Activated naive CD4-positive, alpha-beta T cell treated with anti-CD3 and anti-CD28 coated beads, Interleukin-2, amount 50 U/mL, for 16 hours (primary cell): ENCODE measurements at places on chromosomes 2 and 18.

DNA sequence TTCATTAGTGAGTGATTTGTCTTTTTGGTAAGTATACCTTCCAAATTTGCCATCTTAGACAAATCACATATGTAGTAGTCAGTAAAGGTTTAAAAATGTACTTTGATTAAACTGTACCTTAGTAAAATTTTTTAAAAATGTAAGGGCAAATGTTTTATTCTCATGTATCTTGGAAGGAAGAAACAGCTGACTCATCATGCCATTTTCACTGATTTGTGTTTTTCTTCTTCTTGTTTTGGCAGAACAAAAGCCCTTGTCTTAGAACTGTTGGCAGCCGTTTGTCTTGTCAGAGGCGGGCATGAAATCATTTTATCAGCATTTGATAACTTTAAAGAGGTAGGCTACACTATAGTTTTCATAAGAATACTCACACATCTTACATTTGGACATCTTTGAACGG, 136.5 kb downstream of the PRPF40A start:
- DNase-seq, result no peak

- DNase-seq, result no peak
Observed at GRCh38 chr18:59423259-59423658, 64.2 kb upstream of the LMAN1 start.

GRCh38 chr2:70922235-70923234, 13.2 kb upstream of the ATP6V1B1 start:
- DNase-seq, result no peak

- DNase-seq, result no peak
Observed at GRCh38 chr2:85213404-85213803, 80.2 kb downstream of the TCF7L1 start.

- DNase-seq, result no peak
Observed at GRCh38 chr2:75018162-75018561, 59.7 kb downstream of the POLE4 start.

DNA sequence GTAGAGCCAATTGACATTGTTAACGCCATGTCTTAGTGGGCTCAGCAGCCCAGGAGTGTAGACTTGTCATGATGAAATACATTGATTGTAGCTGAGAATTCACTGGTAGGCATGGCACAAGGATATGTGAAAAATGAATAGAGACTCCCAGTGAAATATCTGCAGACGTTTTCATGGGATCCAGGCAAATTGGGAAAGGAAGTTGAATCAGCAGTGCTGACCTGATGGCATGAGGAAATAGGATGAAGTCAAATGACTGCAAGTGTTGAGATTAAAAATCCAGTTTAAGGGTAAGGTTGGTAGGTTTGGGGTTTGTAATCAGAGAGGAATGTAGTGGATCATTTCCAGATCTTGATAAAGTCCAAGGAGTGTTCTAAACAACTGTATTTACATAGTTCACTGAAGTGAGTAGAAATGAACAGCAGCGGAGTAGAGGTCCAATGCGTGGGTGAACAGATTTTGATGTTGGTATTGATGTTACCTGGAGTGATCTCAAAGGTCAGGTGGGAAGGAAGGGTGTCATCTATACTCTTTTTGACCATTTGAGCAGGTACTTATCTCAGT, 24.6 kb downstream of the INSIG2 start:
- no peak for DNase-seq

DNA sequence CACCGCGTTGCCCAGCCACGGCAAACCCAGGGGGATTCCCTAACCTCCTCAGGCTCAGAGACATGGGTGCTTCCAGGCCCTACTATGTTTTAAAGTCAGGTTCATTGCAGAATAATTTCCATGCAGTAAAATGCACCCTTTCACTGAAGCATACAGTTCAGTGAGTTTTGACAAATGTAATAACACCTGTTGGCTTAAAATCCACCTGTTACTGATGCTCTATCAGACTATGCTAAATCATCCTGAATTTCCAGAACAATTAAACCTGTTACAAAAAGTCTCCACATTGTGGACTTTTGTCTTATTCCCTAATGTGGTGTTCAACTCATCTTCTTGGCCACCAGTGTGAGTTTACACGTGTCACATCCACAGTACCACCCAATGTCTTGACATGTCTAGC, 147.0 kb upstream of the ACAA2 start:
- no peak for DNase-seq

DNA sequence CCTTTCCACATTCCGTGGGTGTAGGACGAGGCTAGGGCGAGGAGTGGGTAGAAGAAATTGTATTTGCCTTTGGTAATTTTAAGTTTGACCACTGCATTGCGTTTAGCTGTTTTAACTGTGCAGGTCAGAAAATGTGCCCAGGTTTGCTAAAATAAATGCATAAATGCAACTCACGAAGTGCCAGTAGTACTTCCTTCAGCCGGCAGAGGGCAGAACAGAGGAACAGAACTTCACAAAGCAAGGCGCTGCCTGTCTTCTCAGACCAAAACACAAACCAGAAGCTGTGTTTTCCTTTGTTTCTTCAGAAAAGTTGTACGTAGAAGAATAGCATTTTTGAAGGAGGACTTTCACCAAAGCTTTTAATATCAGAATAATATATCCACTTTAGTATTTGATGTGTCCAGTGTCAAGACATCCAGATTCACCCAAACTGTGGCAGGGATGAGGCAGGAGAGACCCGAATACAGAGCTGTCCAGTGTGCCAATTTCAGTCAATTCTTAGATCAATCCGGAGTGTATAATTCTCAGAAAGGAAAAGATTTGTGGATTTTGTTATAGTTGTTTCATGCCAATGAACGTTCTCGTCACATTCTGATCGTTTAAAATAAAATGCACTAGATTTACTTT, 348.6 kb downstream of the DLGAP1 start:
- DNase-seq, result peak; percentile 58

GRCh38 chr2:234864506-234864905, 87.3 kb upstream of the SH3BP4 start:
- DNase-seq, result no peak

GRCh38 chr2:10161961-10162441, 39.5 kb downstream of the RRM2 start:
- DNase-seq, result no peak

GRCh38 chr2:206981086-206981674, 41.9 kb downstream of the CPO start:
- DNase-seq, result no peak

DNA sequence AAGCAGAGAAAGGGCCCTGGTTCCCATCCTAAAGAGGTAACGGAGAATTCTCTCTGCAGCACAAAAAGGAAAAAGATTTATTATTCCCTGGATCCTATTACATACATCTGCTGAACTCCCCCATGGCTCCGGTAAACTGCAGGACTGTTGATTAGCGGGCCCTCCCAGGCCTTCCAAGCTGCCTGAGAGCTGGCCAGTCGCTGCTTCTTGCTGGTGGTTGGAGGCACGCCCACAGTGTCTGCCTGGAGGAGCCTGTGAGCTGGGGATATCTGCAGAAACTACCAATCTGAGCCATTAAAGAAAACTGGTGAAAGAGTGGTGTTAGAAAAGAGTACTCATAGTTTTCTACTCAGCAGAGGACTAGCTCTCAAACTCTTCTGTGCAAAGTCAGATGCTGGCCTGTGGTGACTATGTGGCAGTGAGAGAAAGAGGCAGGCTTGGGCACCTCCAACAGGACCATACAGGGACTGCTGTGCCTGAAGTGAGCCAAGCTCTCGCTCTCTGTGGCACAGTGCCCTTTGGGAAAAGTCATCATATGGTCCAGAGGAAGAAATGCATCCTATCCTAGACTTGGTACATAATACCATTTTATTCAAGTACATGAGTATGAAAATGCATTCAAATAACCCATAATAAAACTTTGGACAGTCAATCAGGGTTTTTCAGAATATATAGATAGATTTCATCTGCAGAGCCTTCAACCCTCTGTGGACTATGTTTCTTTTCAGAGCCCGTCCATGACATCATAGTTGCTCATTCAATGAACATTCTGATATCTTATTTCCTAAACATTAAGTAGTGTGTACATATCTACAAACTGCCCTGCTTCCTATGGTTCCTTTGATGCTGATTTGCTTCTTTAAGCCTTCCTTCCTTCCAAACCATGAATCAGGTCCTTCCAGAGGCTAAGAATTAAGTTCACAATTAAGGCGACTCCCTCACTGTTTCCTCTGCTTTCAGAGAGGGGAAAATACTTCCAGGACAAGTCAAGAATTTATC, 242.0 kb upstream of the LYPD1 start:
- no peak for DNase-seq

DNA sequence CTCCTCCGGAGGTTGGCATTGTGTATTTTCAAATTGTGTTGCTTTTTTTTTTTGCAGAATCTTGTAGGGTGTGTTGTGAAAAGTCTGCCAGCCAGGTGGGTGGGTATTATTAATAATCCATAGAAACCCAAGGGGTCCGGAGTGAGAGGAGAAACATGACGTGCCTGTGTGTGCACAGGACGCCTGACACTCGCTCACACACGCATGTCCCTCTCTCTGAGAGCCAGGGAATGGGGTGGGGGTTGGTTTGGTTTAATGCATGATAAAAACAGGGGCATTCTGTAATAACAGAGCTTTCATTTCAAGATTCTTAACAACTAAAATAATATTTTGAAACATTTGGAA, 224.8 kb downstream of the FAM210A start:
- no peak for DNase-seq

DNA sequence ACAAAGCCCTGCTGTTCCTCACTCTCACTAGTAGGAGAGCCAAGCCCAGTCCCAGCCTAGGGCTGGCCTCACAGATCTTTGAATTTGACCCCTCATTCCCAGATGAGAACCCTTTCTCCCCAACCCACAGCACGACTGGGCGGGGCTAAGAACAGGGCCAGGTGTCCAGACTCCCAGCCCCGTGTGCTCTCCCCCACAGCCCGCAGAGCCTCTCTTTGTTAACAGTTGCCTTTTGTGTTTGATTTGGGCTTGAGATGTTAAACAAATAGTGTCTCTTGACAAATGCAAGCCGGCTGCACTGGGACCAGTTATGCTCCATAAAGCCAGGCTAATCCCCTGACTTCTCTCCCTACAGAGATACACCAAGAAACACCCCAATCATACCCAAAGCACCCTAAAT, 4.7 kb upstream of the KCNK3 start:
- no peak for DNase-seq

GRCh38 chr18:2917259-2918047, 70.6 kb downstream of the EMILIN2 start:
- no peak for DNase-seq

DNA sequence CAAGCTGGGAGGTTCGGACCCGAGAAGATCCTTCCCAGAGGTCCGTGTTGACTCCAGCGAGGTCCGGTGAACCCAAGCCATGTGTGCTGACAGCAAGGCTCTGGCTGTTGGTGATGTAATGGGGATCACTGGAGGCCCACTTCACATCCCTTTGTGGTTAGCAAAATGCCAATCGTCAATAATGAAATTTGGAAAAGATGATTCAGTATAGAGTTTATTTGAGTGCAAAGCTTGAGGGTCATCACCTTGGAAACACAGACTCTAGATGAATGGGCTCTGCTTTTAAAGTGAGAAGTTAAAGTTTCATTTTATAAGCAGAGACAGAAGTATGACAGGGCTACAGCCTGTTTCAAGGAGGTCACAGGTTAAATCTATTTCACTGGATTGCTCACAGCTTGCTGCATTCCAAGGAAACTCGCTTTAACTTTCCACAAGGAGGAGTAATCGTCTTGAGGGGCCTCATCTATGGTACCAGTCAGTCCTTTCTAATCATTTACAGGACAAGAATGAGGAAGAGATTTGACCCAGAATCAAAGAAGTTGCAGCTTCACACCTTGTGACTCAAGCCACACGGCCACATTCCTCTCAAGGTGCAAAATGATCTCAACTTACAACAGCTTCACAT, 140.5 kb downstream of the TPO start:
- no peak for DNase-seq

DNA sequence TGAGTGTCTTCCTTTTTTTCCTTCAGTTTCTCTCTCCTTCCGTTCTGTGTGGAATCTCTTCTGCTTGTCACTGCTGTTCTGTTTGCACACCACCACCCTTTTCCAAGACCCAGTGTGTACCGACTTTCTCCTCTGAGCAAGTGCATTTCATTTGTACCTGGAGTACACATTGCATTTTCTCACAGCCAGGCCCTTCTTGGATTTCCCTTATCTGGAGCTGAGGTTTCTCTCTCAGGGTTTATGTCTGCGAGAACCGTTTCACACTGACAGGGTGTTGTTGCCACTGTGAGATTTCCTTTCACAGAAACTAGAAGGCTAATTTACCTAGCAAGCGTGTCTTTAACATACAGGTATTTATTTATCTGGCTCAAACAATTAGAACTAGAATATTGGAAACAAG, 26.2 kb downstream of the NCOA1 start:
- DNase-seq, result no peak

- DNase-seq, result no peak
Observed at GRCh38 chr2:107303964-107304363, 418.0 kb upstream of the ST6GAL2 start.

GRCh38 chr18:69944436-69944835, 3.2 kb downstream of the CD226 start:
- DNase-seq, result no peak

- DNase-seq, result no peak
Observed at GRCh38 chr2:179909845-179910734, 48.7 kb upstream of the ZNF385B start.

DNA sequence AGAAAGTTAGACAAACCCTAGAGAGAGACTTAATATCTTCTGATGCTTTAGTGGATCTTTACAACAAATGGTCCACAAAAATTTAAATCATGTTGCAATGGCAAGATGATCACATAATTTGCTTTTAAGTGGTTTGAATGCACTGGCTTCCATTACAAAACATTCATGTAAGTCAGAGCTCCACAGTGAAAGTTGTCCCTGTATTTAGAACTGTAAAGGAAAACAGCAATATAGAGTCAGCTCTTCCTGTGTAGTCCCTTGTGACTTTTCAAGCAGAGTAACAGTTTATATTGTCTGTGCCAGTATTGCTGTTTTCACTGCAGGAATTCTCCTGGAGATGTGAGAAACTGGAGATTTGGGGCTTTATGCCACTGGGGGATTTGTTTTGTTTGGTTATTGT, 77.7 kb downstream of the MEIS1 start:
- no peak for DNase-seq

DNA sequence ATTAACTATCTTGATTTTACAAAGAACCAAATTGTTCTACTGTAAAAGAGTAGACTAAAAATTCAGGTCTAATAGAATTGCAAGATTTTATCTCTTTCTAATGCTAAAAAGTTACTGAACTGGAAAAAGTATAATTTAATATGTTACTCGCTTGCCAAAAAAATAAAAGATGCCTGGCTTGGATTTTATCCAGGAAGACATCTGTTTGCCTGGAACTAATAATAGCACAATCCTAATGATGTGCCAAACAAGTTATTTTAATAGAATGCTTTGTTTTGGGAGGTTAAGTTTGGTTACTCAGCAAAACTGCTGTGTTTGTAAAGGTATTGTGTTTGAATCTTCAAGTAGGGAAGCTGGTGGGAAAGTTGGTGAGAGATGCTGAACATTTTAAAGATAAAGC, 19.4 kb upstream of the ZSWIM2 start:
- no peak for DNase-seq

DNA sequence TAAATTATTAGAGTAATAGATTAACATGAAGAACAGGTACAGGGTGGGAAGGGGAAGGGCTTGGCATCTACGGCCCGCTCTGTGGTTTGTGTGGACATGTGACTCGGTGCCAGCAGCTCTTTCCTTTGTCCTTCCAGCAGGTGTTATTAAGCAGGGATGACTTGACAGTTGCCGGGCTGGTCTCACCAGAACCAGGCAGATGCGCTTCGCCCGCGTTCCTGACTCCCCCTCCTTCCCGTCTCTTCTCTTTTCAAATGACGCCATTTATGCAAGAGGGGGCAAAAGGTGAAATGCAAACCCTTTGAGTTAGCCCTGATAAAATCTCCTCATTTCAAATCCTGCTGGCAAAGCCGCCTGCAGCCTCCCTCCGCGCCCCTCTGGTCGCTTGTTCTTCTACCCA, 38.9 kb upstream of the MGAT4A start:
- peak; percentile 27 for DNase-seq
